Type B pancreatic cell (in vitro differentiated cells): ENCODE measurements at places on chromosomes 5 and 9.
A peak's percentile ranks its signal among the peaks of the same experiment; 100 is the strongest.

DNA sequence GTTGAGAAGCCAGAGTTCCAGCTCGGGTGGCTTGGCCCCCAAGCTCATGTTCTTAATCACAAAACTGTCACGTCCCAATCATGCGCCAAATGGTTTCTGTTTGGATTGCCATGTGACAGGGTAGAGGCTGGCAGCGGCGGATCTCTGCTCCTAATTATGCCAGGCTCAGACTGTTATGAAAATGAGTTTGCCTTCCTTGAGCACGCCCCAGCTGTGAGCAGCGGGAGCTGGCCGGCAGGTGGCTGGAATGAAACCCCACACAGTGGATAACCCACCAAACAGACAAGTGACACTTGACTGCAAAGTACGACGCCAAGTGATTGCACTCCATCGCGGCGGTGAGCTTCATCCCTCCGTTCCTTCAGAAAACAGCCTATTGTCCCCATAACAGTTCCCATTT lies 75.4 kb downstream of the CFAP77 start:
- DNase-seq, result no peak

GRCh38 chr5:14501353-14502293 lies 80.0 kb upstream of the OTULINL start:
- DNase-seq, result no peak

GRCh38 chr5:120151181-120151580 lies 312.9 kb upstream of the PRR16 start:
- no peak for DNase-seq

DNA sequence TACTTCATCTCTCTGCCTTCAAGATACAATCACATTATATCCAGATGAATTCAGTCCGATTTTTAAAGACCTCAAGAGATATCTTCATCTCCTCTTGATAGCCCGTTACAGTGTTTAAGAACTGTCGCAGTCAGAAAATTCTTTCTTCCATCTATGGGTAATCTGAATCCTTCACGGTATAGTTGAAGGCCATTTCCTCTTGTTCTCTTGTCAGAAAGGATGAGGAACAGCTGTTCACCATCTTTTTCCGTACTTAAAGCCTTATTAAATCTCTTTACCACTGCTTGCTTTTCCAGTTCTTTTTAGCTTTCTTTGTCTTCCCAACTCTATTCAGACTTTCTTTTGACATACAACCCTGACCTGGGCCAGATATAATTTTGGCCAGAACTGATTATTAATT lies 121.8 kb downstream of the XRCC4 start:
- no peak for DNase-seq

GRCh38 chr9:109745335-109746283 lies 34.4 kb upstream of the PALM2AKAP2 start:
- DNase-seq, result no peak

DNA sequence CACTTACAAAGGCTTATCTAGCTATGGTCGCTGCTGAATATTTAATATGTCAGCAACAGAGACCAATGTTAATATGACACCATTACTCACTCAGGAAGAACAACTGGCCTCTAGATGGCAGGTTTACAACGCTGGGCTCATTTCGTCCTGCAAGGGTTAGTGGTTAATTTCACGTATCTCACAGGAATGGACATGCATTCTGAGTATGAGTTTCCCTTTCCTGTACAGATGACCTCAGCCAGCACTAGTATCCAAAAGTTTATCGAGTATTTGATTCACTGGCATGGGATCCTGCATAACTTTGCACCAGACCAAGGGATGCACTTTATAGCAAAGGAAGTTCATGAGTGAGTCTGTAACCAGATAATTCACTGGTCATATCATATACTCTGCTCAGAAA lies 8.7 kb upstream of the TRPC7 start:
- DNase-seq, result no peak

GRCh38 chr5:10423022-10423421 lies 18.7 kb upstream of the ROPN1L start:
- DNase-seq, result no peak

GRCh38 chr5:122415030-122415800 lies 103.2 kb downstream of the SNCAIP start:
- no peak for DNase-seq

DNA sequence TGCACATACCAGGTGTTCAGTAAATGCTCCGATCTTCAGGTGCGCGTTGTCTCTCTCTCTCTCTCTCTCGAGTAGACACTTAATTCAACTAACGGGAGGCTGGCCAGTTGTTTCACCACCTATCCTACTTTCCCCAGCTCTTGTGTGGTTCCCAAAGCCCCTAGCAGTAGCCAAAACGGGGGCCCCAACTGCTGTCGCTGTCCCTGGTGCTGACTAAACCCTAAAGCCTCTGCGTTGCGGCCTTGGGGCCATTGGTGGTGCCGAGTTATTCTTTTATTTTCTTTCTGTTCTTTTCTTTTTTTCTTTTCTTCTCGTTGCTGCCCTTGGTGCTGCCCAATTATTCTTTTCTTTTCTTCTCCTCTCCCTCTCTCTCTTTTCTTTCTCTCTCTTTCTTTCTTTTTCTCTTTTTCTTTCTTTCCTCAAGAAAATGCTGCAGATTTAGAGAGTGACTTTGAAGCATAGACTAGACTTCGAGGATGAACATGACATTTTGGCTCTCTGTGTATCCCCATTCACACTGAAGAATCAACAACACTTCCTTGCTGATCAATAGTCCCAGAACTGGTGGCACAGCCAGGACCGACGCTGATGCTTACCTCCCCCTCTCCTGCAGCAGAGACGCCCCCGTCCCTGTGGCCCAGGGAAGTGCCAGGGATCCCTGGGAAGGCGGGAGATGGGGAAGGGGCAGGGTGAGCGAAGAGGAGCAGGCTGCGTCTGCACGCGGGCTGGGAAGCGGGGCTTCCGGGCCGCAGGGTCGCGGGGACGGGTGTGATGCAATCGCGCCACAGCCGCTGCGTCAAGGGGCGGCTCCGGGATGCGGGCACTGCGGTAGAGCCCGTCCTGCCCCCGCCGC lies at the start of gene FBLL1:
Gene FBLL1 (plus strand): TSS at position 785 of the 853 bp plus-strand sequence. CDS start 200 bp downstream, outside the sequence.
- no peak for DNase-seq

GRCh38 chr5:117165068-117165467 lies 590.4 kb upstream of the SEMA6A start:
- DNase-seq, result no peak

DNA sequence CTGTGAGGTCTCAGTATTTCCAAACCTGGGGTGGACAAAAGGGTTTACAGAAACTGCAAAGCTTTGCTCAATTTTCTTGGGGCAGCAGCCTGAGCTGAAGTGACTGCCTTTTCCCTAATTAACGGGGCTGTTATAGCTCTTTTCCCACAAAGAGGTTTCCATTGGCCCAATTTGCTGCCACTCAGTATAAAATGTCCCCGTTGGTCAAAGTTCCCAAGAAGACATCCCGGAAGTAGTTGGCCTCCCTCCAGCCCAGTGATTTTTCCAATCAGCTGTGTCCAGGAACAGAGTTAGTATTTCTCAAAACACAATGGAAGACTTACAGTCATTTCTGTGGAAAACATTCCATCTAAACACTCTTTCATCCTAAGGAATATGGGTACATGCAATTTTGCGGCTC lies 643.6 kb downstream of the ACTL7B start:
- DNase-seq, result no peak

DNA sequence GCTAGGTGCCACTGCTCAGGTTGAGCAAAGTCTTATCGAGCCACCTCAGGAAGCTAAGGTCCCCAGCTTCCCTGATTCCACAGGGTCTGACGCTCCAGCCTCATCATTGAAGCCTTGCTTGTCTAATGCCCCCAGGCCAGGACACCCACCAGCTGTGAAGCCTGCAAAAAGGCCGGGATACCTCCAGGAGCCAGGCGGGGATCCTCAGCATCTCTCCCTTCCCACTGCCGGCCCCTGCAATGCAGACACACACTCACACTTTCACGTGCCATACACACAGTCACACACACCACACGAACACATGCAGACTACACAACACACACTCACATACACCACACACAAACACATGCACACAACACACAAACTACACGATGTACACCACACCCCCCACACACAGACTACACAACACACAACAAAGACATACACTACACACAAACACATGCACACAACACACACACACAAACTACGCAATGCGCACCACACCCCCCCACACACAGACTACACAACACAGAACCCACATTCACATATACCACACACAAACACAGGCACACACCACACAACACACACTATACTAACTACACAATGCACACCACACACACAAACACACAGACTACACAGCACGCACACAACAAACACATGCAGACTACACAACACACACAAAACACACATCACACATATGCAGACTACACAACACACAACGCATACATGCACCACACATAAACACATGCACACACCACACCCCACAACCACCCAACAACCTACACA lies 17.8 kb upstream of the S1PR3 start:
- peak; percentile 53 for DNase-seq

DNA sequence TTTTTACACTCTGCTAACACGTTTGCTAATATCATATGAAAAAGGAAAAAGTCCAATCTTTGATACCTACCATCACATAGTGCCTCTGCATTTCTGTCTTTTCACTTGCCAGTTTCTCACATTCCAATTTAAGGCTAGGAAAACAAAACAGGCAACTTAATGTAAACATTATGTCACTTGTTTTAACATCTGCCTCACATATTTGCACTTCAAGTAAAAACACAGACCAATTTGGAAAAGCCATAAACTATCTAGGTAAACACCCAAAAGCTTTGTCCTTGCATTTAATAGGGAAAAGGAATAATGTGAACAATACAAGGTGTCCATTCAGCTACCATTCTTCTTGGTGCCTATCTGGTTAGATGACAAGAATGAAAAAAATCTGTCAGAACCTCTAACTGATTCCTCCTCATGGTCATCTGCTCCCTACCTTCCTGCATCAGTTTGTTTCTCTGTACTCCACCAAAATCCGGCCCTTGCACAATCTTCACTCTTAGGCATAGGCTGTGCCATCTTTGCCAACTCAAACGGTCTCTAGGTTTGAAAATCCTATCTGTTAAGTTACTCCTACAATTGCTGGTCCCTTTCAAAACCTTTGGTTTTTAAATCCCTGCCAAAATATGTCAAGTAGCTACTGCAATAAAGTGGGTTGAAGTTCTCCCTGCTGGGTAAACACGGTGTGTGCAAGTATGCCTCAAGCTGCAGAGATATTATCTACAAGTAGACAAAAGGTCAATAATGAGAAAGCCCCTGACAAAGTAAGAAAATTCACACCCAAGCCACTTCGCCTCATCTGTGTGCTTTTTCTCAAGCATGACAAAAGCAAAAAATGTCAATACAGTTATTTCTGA lies 3.4 kb downstream of the TLE1 start:
- DNase-seq, result no peak
